ENCODE measurements at places on chromosomes 12 and 14.

DNA sequence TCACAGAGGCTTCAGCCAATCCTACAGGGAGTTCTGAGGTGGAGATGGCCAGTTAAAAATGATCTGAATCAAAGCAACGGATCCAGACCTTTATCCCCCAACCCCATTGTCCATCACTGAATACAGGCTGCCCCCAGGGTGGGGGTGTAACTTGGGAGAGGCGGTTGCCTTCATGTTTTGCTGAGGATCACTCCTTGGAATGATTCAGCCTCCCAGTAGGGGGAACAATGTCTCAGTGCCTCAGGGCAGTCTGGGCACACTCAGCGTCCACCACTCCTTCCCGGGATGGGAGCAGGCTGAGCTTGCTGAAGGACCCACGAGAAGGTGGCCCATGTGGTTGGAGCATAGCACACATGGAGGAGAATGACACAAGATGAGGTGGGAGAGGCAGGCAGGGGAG lies 60.2 kb downstream of the RFX4 start:
- DNase-seq, result no peak

GRCh38 chr12:110050927-110051326 lies 2.6 kb upstream of the C12orf76 start:
- no peak for DNase-seq

GRCh38 chr14:102418169-102418852 lies 55.6 kb downstream of the TECPR2 start:
- DNase-seq, result no peak

DNA sequence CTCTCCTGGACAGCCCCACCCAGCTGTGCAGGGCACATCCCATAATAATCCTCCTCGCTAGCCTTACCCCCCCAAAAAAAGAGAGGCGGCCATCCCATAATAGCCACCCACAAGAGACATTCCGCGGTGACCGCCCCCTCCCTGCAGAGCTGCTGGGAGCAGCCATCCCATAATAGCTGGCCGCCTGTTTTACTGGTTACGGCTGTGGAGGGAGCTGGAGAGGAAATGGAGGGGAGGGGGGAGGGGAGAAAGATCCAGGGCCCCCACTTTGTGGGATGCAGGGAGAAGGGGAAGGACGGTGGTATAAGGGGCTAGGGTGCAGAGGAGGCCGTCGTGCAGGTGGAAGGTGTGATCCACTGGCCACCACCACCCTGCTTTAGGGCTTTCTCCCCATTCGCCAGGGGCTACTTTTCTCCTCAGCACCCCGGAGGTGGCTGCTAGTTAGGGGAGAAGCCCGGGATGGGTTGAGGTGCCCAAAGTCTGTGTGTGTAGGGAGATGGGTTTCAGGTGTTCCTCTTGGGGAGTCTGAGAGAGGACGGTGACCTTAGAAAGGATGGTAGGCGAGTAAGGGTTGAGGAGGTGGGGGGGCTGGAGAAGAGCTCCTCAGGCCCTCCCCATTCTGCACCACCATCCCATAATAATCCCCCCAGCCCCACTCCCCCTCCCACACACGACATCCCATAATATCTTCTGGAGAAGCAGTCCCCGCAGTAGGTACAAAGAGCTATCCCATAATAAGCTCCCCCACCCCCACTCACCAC lies 6.0 kb upstream of the CHD4 start:
- DNase-seq, result peak; percentile 92

GRCh38 chr12:66497008-66497897 lies 181.6 kb downstream of the GRIP1 start:
- DNase-seq, result no peak

DNA sequence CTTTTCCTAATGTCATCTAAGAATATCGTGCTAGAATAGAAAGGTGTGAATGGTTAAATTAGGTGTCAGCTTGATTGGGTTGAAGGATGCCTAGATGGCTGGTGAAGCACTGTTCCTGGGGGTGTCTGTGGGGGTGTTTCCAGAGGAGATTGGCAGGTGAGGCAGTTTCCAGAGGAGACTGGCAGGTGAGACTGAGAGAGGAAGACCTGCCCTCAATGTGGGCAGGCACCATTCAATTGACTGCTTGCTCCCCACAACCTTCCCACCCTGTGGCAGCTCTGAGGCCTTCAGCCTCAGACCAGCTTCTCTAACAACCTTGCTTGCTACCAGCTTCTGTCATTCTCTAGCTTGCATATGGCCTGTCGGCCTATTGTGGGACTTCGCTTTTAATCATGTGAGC lies 9.2 kb downstream of the RNASE9 start:
- no peak for DNase-seq

DNA sequence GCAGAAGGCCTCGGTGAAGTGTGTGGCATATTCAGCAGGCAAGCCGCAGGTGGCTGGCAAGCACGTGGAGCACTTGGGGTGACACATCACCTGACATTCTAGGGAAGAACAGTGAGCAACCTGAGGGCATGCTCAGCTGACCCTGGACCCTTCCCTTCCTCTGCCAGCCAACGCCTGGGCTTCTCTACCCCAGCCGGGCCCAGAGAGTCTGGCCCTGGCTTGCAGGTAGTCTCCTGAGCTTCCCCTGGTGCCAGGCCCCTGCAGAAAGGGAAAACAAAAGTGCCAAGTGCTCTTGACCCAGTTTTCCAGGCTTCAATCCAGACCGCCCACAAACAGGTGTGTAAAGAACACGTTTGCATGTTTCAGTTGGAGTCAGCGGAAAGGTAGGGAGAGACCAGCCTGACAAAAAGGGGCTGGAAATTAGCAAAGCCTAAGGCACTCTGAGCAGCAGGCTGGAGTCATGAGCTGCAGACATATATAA lies 45.7 kb downstream of the PRKAB1 start:
- DNase-seq, result no peak

DNA sequence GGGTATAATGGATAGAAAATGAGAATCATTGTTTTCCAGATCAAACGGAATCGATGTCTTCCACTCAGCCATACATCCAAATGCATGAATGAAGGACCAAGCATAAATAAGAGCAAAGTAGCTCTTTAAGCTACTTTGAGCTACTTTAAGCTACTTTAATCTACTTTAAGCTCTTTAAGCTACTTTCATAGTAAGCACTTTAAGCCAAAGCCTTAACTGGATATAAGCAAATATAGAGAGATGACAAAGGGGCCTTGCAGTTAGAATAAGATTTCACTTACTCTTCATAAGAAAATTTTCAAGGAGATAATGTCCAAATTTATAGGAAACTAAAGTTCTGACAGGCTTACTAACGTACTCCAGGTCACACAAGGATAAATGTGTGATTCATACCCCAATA lies 355.6 kb upstream of the KITLG start:
- no peak for DNase-seq

DNA sequence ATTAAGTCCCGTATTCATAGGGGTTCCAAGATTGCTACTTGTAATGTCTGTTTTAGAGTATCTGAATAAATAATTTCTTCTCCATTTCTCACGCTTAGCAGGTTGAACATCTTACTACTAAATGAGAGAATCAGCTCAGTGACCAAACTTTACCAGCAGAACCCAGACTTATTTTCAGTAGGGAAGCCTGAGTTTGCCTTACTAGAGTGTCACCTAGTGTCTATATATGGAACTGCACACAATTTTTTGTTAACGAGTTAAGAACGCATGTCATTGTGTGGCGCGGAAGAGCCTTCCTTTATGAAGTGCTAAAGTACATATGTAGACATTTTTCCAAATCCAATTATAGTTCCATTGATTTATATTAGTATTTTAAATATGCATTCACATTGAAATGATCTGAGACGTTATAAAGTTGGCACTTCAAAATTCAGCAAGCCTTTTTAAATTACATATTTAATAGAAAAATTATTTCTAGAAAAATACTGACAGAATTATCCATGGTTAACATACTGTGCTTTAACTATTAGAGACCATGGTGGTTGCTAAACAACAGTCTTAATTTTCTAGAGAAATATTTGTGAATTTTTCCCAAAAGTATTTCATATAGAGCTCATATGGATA lies 88.3 kb downstream of the RPS29 start:
- peak; percentile 95 for DNase-seq

GRCh38 chr12:124402248-124403066 lies 107.6 kb downstream of the RFLNA start:
- DNase-seq, result no peak

GRCh38 chr14:64628940-64629408 lies 75.2 kb upstream of the PLEKHG3 start:
- no peak for DNase-seq

DNA sequence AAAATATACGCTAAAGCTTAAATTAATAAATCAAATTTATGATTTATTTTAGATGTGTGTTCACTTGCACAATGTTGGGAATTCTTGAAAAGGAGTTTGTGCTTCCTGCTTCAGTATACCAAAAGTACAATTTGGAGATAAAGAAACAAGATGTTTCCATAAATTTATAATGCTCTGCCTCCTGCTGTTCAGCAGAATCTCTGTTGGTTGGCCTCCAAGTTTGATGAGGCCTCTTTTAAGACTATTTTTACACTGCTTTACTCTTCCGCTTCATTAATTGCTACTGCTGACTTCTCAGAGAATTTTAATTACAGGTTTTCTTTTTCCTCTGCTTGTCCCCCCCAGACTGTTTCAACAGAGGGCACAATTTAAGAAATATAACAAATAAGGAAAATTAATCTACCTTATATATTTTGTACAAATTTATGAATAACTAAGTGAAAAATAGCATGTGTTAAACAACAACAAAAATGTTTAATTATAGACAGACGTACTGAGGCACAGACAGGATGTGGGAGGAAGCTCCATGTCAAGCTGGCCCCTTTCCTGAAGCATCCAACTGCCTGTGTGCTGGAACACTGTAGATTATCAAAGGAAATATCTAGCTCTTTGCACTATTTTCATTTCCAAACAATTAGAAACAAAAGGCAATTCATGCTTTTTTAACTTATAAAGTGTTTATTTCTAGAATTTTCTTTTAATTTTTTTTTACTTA lies 83.9 kb downstream of the PIK3C2G start:
- peak; percentile 92 for DNase-seq

DNA sequence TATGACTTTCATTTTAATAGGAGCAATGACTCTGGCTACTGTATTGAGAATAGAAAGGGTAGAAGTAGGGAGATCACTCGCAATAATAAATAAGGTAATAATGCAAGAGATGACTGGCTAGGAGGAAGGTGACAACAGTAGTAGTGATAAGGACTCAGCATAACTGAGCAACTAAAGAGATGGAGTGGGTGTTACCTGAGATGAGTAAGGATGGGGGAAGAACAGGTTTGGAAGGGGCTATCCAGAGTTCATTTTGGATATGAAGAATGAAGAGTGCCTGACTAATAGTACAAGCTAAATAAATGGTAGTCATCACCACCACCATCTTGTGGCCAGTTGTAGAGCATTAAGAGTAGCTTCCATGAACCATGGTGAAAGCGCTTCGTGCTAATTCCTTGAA lies 101.1 kb downstream of the RPS6KA5 start:
- no peak for DNase-seq

DNA sequence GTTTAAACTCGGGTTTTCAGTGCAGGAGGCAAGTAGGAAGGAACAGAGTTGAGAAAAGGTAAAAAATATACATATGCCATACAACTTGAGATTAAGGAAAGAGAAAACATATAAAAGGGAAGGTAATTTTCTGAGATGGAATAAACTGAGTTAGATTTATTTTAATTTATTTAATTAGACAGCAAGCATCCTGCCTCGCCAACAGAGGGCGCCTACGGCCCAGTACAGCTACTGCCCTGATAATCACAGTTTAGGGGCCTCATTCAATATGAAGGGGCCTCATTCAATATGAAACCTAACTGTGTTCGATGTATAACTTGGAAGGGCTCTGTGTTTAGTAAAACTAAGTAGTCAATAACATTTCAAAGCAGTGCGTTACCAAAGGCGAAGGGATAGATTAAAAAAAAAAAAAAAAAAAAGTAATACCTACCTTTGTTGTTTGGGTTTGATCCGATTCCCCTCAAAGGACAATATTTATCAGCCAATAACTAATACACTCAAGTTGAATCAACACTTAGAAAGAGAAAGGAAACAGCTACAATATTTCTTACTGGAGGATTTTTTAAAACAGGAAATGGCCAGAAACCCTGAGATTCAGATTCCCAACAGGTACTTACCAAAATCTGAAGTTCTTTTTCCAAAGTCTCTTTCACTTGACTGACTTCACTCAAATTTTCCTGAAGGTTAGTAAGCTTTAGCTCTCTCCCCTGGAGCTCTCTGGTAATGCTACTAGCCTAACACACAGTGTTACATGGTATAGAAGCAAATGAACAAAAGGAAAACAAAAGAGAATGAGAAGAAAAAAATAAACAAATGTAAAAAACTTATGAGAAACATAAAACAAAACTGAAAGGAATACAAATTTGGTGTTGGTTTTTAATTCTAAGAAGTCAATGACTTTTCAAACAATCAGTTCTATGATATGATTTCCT lies 70.0 kb upstream of the VPS33A start:
- DNase-seq, result peak; percentile 63

- peak; percentile 90 for DNase-seq
Observed at GRCh38 chr14:24695265-24696241, 61.6 kb upstream of the GZMB start.

DNA sequence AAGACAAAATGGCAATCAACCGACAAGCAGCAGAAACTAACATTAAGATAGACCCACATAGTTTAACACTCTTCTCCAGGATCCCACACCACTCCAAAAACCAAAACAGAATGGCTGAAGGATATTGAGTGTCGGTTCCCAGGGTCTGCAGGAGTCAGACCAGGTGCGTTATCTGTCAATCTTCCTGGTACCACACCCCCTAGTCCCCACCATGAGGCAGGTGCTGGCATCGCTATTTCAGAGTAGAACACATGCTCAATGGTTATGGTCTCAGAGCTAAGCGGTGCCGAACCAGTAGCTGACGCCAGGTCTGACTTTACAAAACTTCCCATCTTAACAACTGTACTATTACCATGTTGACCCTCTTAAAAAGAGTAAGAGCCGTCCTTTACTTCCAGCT lies 10.2 kb downstream of the STX2 start:
- DNase-seq, result no peak

GRCh38 chr14:21039585-21040369 lies 2.4 kb upstream of the RNASE7 start:
- peak; percentile 78 for DNase-seq

GRCh38 chr14:83006121-83006670 lies 1472.5 kb upstream of the SEL1L start:
- DNase-seq, result no peak

- no peak for DNase-seq
Observed at GRCh38 chr12:60308366-60308991, 712.6 kb downstream of the SLC16A7 start.

GRCh38 chr14:95935228-95935822 lies 58.7 kb downstream of the TUNAR start:
- peak; percentile 2 for DNase-seq

DNA sequence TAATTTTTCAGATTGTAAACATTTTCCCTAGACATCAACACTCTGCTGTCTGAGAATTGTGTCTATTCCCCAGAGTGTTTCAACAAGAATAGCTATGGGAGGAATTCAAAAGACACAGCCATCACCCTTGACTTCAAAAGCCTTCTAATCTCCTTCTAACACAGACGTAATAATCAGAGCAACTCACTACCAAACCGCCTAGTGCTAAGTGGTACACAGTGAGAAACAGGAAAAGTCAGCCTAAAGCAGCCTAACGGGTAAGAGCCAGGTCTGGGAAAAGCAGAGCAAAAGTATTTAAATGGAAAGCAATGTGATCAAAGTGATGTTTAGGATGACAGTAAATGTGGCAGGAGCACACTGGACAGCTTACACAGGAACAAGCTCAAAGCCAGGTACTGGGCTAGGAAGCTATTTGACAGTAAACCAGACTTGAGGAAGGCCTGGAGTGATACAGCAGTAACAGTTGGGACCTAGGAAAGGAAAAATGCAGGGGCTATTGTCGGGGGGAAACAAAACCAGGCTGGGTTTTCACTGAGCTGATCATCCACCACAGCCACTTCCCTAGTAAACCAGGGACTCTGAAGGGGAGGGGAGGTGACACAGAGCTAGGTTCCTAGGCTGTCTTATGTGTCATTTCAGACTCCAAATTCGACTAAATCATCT lies 29.4 kb downstream of the CORO1C start:
- DNase-seq, result peak; percentile 27

GRCh38 chr12:105939181-105939721 lies 199.5 kb downstream of the NUAK1 start:
- no peak for DNase-seq
